ENCODE measurements at places on chromosomes 7 and 10.

GRCh38 chr10:95314192-95314918 is 23.6 kb upstream of the PDLIM1 start:
- no peak for DNase-seq

GRCh38 chr10:69972981-69973397 is 79.7 kb upstream of the MACROH2A2 start:
- no peak for DNase-seq

DNA sequence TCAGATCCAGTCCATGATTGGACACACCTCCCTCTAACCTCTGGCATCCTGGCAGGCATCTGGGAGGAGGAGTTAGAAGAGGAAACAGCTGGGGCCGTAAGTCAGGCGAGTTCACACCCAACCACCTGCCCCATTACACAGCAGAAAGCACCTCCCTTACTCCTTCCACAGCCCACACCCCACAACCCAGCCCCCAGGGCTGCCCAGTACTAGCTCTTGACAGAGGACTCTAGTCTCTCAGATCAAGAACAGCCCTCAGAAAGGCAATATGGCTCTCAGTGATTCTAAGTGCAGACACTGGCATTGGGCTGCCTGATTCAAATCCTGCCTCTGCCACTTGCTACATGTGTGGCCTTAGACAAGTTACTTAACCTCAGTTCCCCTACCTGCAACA is 34.1 kb downstream of the KCNMA1 start:
- no peak for DNase-seq

DNA sequence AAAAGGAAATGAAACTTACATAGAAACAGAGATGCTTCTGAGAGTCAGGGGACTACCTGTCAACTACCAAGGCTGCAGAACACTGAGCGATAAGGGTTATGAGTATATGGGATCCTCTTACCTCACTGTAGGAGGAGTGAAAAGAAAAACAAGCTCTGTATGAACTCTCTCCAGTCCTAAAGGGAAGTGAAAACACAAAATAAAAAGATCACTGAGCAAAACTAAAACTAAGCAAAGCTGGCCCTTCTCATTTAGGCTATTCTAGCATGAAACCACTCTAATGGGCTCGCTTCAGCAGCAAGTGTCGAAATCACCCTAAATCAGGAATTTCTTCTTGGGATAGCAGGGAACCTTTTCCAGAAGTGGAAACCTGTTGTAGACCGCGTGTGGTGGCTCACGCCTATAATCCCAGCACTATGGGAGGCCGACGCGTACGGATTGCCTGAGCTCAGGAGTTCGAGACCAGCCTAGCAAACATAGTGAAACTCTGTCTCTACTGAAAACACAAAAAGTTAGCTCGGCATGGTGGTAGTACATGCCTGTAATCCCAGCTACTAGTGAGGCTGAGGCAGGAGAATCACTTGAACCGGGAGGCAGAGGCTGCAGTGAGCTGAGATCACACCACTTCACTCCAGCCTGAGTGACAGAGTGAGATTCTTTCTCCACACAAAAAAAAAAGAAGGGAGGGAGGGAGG is 27.0 kb downstream of the DCLRE1C start:
- DNase-seq = no peak

DNA sequence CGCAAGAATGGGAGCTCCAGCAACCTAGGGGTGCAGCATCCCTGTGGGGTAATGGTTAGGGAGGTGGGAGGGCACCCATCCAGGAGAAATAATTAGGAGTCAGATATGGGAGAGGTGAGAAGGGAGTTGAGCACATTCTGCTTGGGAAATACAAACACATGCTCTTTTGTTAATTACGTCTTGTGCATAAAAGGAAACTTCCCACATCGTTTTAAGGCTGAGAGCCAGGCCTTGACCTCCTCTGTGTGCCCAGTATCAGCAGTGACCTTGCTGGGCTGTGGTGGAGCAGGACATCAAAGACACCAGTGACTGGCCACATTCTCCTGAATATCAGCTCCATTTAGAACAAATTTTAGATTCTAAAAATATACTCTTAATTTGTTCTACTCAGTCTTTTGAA is 22.6 kb downstream of the AKR1C4 start:
- no peak for DNase-seq

DNA sequence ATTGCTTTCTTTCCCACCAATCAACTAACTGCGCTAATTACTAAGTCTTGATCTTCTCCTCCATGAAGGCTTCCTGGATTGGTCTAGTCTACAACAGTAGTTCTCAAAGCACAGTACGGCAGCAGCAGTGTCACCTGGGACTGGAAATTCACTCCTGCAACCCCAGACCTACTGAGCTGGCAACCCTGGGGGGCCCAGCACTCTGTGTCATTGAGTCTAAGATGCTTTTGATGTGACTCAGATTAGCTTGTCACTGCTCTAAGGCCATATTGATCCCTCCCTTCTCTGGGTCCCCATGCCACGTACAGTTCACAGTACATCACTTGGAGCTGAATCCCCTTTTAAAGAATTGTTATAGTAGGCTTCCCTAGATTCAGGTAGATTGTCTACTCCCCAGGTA is 65.7 kb upstream of the KMT2C start:
- no peak for DNase-seq

DNA sequence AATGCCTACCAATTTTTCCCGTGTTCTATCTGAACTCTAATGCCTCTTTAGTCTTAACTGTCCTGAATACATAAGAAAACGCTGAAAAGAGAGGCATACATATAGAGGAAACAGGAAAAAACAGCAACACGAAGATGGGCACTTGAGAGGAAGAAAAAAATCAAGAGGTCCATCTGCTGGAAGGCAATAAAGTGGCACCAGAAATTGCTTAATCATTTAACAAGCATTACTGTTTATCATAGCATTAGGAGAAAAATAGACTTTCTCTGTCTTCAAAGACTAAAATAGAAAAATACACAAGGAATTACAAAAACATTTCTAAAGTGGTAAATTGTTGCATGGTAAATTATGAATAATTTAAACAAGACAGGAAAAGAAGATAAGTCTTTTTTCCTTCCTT is 35.0 kb downstream of the NSUN6 start:
- no peak for DNase-seq

GRCh38 chr10:34213193-34213804 is 601.8 kb downstream of the PARD3 start:
- no peak for DNase-seq

GRCh38 chr10:100970076-100970913 is 991 bp downstream of the SEMA4G start:
- DNase-seq = no peak

GRCh38 chr10:13296476-13296875 is 3.4 kb downstream of the PHYH start:
- DNase-seq = no peak
